SJCRH30 (cell line): ENCODE measurements at places on chromosomes 3 and 15.

- no peak for DNase-seq
Measured at GRCh38 chr3:152885076-152885475, 50.1 kb downstream of the P2RY1 start.

DNA sequence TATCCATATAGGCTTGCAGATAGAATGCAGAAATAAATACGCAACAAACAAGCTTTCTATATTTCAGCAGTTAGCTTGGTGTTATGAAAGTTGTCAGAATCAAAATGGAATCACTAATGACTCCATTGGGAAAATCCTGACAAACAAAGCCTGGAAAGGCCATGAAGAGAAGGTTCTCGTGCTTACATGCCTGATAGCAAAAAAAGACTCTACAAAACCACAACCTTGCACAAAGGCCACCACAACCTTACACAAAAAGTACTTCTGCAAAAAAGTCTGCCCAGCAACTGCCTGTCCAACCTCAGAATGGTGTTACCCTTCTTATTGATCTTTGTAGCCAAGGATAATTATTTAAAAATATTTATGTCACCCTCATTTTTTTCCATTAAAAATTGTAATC lies 14.4 kb upstream of the PLSCR1 start:
- no peak for DNase-seq

- DNase-seq: peak; percentile 85
Measured at GRCh38 chr3:8629151-8630021, 15.2 kb downstream of the SSUH2 start.

GRCh38 chr15:60535743-60536142 lies 56.8 kb upstream of the ICE2 start:
- DNase-seq: no peak

GRCh38 chr15:62412686-62413085 lies 247.6 kb upstream of the C2CD4B start:
- no peak for DNase-seq
